ENCODE measurements at places on chromosomes 3 and 15. TPM values are rescaled to one million over a fixed set of nuclear protein-coding genes. Genes with fewer than 3 reads are reported as not detected.

The LXN gene
- 50.9 TPM for total RNA-seq

The ZCWPW2 gene
- total RNA-seq = 0.64 TPM

The CTXN2 gene
- total RNA-seq = not detected

The NAA50 gene
- 140 TPM for total RNA-seq

The ROBO1 gene
- total RNA-seq = 65.4 TPM

- DNase-seq = no peak
These were observed 302.1 kb upstream of the STT3B start for GRCh38 chr3:31230425-31231223.

DNA sequence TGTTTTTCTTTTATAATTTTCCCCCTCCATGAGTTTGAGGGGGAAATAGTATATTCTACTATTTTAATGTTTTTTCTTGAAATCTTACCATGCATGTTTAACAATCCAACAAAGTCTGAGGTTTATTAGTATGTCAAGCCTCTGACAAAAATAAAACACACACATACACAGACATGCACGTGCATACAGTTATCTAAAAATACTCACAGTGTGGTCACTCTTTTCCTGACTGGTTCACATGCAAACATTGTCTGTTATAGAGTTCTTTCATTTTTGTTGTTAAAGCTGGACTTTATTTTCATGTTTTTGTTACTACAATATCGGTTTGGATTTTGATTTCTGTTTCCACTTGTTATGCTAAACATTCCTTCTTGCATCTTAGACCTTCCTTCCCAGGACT is 236.6 kb downstream of the MFSD1 start:
- DNase-seq = no peak

GRCh38 chr15:99485153-99485961 is 80.4 kb upstream of the MEF2A start:
- no peak for DNase-seq

GRCh38 chr3:97940034-97940433 is 32.2 kb downstream of the RIOX2 start:
- DNase-seq = no peak

DNA sequence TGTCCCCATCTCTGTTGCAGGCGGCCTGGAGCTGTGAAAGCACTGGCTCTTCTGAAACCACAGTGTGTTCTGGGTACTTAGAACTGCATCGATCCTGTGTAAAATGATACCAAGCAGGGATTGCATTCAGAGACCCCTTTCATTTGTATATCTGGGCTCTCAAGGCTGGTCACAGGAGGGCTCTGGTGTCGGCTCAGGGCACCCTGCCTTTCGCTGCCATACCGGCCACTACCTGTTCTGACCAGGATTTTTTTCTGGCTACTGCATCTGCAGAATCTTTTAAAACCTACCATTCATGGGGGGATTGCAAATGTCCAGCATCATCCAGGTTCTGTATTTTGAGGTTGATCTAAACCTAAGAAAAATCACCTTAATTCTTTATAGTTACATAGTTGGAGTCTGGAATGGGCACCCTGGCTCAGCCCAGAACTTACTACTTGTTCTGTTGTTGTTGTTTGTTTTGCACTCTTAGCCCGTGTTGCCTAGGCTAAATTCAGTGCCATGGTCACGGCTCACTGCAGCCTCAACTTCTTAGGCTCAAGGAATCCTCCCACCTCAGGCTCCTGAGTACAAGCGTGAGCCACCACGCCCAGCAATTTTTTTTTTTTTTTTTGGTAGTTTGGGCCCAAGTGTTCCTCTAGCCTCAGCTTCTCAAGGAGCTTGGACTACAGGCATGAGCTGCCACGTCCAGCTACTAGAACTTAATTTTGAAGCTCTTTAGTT is 52.7 kb downstream of the TRIM71 start:
- DNase-seq = no peak

- no peak for DNase-seq
These were observed 8.3 kb downstream of the CCDC80 start for GRCh38 chr3:112632596-112632995.

- DNase-seq = peak; percentile 3
These were observed 151.2 kb downstream of the OPA1 start for GRCh38 chr3:193744048-193744821.

DNA sequence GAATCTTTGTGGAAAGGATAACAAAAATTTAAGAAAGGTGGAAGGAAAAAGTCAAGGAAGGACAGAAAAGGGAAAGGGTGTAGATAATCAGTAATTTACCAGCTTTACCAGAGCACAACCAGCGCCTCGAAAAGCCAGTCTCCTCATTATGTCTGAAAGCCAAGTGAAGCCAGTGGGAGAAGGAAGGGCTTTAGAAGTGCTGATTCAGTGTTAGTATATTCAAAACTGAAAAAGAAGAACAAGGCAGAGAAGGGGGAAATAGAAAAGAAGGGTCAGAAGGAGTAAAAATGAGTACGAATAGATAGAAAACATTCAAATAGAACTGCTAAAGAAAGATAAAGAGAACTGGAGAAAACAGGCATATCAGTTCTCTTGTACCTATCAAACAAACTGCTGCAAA is 4.1 kb downstream of the PBRM1 start:
- no peak for DNase-seq

- DNase-seq = no peak
These were observed 24.3 kb upstream of the SV2B start for GRCh38 chr15:91075739-91076138.

DNA sequence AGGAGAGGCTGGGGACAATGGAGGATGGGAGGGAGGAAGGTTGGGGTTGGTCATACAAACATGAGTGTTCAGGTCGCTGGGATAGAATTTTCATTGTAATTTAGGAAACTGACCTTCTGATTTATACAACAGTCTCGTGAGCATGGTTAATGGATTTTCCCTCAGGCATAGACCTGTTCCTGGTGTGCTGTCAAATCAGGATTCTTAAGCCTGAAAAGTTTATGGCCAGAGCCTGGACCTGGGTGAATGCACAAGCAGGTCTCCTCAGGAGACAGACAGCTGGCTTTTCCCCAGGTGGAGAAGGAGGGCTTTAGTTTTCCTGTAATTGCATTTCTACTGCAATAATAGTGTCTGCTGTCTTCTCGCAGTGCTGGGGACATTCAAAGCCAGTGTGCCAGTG is 338.0 kb downstream of the SHQ1 start:
- no peak for DNase-seq

GRCh38 chr3:49199239-49199899 is 28.0 kb downstream of the KLHDC8B start:
- DNase-seq = peak; percentile 93

- DNase-seq = peak; percentile 18
These were observed 24.3 kb downstream of the THBS1 start for GRCh38 chr15:39605146-39605545.
